ENCODE measurements at places on chromosomes 5 and 9. TPM values are rescaled to one million over a fixed set of nuclear protein-coding genes. Genes with fewer than 3 reads are reported as not detected.

Gene CDH18
- total RNA-seq, result not detected

DNA sequence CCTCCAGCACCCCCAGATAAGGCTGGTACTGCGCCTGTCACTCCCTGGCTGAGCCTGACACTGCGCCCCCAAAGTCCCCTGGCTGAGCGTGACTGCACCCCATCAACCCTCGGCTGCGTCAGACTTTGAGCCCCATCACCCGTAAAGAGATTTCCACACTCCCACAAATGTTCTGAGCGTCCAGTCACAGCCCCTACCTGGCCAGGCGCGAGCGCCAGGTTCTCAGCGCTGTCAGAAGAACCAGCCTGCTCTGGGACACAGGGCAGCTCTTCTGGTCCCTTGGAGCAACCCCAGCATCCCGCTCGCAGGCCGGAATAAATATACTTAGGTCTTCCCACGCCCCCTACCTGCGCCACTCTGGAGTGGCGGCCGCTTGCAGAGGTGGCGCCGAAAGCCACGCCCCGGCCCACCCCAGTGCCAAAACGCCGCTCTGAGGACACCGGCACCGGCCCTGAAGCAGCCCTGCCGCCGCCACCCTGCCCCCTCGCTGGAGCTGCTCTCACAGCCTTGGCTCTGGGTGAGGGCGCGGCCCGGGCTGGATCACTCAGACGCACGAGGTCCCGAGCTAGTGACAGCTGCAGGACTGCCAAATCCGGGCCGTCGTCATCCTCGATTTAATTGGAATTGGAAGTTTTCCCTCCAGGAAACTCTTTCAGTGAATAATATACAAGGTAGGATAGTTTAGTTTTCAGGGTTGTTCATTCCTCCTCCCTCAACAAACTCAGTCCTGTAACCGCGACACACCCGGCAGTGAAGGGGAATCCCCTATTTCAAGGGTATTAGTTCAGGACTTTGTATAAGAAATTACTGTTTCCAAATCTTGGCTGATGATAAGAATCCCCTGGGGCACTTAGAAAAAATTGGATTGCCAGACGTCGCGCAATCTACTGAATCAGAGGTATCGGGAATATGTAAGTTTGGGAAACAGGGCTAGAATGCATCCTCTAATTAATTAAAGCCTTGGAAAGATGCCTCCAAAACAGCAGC lies 1.2 kb upstream of the CEMIP2 start:
- H3K4me3 ChIP-seq, result peak overlapping the region; percentile 67
- DNase-seq, result peak; percentile 86
- H3K27me3 ChIP-seq, result no peaks in the 10 kb centered on the region

- DNase-seq, result no peak
- H3K4me3 ChIP-seq, result no peak overlapping the region
- no peaks in the 10 kb centered on the region for H3K4me1 ChIP-seq
- H3K27ac ChIP-seq, result no peak overlapping the region
- no peaks in the 10 kb centered on the region for H3K27me3 ChIP-seq
Measured at GRCh38 chr5:143896516-143896915, 84.6 kb downstream of the HMHB1 start.

- peaks cover 20% of the 10 kb centered on the region for H3K4me1 ChIP-seq
- H3K27me3 ChIP-seq, result no peaks in the 10 kb centered on the region
- peaks cover 2% of the 10 kb centered on the region for H3K36me3 ChIP-seq
- no peak for DNase-seq
- peak overlapping the region; percentile 97 for H3K4me3 ChIP-seq
- H3K27ac ChIP-seq, result peak overlapping the region; percentile 95
Measured at GRCh38 chr9:98255061-98255577, 330 bp downstream of the TBC1D2 start.

DNA sequence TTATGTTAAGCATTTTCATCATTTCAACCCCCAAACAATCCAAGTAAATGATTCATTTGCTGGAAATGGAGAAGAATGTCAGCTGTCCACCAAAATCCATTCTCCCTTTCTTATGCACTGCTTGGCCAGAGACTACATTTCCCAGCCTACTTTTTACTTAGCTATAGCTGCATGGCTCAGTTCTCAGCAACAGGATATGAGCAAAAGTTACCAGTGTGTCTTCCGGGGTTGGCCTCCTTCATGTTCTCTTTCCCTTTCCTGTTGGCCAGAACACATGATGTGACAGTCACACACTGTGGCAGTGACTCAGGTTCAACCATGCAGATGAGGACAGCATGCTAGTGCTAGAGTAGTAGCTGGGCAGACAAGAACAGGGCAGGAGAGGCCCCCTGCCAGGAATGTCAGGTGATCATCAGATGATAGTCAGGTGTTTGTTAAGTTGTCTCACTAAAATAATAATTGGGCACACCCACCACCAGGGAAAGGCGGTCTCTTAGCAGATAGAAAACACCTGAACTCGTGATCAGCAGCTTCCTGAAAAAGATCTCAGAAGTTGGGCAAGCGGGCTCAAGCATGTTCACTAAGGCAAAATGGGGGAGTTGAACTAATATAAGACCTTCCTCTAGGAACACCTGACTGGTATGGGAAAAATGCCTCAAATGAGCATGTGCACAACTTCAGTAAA lies 12.2 kb downstream of the GPR150 start:
- H3K4me3 ChIP-seq, result no peak overlapping the region
- peak overlapping the region; percentile 19 for H3K27ac ChIP-seq
- H3K27me3 ChIP-seq, result no peaks in the 10 kb centered on the region
- no peaks in the 10 kb centered on the region for H3K36me3 ChIP-seq

Gene FUT7
- 3.9 TPM for total RNA-seq

DNA sequence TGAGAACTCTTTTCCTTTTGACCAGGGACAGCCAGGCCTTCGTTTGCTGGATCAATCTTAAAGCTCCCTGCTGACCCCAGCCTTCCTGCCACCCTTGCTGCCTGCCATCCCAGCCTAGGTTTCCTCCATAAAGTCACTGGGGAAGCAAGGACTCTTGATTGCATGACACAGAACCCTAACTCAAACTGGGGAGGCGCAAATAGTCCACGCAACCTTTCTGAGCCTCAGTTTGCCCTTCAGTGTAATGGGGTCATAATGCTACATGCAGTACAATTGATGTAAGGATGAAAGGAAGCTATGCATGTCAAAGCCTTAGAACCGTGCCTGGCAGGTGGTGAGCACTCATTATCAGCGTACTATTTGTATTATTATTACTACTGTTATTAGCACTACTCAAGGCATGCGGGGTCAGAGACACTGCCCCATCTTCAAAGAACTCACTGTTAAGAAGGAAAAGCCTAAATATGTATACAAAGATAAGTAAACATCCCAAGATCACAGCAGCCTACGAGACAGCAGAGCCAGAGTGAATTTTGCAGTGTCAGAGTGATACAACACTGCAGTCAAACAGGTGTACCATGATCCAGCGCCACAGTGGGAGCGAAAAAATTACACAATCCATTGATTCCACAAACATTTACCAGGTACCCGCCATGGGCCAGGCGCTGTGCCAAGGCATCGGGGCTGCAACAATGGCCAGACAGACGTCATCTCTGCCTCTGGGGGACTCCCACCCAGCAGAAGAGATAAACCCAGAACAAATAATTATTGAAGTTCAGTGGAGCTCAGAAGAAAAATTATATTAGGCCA lies 16.9 kb upstream of the CPLX2 start:
- H3K27ac ChIP-seq, result no peak overlapping the region
- H3K36me3 ChIP-seq, result no peaks in the 10 kb centered on the region
- peaks cover 4% of the 10 kb centered on the region for H3K4me1 ChIP-seq

Gene SLC25A2
- not detected for total RNA-seq

Measured in natural killer cell (primary cell).